Liver (tissue), 10 donors: ENCODE measurements at places on chromosomes 4 and X. TPM values are rescaled to one million over a fixed set of nuclear protein-coding genes. Genes with fewer than 3 reads are reported as not detected.

- no peak for DNase-seq
Observed at GRCh38 chrX:130563476-130563875, 161.7 kb downstream of the RBMX2 start.

AVPR2 gene
- not detected for total RNA-seq

- no peak for DNase-seq
Observed at GRCh38 chr4:143390764-143391163, 54.1 kb downstream of the GAB1 start.

DNA sequence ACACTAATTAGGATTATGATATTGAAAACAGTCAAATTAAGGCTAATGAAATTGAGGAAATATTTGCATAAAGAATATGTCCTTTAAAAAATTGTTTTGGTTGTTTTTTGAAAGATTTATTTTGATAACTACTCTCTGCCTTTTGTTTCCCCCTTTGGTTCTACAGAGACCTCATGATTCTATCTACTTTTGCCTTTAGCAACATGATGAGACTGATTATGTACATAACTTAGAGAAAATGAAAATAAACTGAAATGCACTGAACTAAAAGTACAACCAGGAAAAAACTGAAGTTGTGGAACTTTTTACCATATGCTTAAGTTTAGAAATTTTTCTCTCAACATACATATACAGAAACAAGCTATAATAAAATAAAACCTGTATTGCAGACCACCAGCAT, 21.4 kb downstream of the EXOC1 start:
- DNase-seq: no peak

DNA sequence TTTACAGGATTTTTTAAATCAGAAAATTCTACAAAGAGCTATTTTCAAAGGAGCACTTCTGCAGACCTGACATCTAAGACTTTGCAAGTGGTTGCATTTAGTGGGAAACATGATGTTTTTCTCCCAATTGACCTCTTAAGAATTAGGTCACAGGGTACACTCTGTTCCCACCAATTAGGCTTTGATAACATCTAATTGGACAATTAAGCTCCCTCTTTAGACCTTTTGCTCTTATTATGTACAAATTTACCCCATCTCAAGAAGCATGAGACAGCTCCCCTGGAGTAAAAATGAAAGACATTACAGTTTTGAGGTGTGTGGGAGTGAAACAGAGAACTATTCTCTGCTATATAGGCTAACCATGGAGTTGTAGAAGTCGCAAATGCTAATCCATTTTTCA, 31.8 kb upstream of the AGA start:
- no peak for DNase-seq

- no peak for DNase-seq
Observed at GRCh38 chrX:110863883-110864282, 68.3 kb upstream of the CHRDL1 start.

GRCh38 chrX:140572724-140573123, 67.9 kb upstream of the SOX3 start:
- DNase-seq: no peak

DNA sequence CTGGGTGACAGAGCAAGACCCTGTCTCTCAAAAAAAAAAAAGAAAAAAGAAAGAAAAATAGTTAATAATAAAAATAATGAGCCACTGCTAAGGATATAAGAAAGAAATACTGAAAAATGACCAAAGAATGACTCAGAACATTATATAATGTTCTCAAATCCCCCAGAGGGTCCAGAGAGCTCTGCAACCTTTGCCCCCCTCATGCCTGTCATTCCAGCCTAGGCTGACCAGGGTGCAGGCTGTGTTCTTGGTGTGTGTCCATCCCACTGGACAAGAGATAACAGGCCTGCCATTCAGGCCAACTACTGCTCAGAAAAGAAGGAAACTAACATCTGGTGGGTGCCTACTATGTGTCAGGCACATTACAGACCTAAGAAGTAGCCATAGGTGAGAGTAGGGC, 72.7 kb upstream of the EDNRA start:
- no peak for DNase-seq

- no peak for DNase-seq
Observed at GRCh38 chrX:40947276-40947675, 138.0 kb upstream of the USP9X start.

UCP1 gene
- not detected for total RNA-seq
